Activated effector memory CD4-positive, alpha-beta T cell treated with anti-CD3 and anti-CD28 coated beads, Interleukin-2, amount 50 U/mL, for 16 hours (primary cell): ENCODE measurements at places on chromosomes 1 and 21.

DNA sequence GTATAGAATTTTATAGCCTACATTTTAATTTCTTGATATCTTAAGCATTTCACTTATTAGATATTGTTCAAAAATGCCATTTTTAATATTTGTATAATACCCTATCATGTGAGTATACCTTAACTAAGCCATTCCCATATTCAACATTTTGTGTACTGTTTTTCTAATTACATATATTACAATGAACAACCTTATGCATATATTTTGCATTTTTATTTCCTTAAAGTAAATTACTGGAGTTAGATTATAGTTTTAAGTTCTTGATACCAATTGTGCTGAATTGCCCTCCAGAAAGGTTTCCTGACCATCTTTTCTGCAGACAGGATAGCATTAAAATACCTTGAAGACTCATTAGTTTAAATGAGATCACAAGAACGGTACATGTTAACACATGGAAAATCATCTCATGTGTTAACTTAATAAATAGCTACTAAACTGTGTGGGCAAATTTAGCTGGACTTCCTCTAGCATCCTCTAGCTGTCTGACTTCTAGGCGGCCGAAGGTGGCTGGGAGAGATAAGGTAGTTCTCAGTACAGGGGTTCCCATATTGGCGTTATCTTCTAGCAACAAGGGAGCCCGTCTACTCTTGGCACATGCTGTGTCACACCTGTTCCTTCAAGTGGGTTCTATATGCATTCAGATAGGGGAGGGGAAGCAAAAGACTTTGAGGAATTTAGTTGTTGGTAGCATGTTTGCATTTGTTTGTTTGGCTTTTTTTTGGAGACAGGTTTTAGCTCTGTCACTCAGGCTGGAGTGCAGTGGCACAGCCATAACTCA, 8.9 kb downstream of the DCLRE1B start:
- no peak for DNase-seq

DNA sequence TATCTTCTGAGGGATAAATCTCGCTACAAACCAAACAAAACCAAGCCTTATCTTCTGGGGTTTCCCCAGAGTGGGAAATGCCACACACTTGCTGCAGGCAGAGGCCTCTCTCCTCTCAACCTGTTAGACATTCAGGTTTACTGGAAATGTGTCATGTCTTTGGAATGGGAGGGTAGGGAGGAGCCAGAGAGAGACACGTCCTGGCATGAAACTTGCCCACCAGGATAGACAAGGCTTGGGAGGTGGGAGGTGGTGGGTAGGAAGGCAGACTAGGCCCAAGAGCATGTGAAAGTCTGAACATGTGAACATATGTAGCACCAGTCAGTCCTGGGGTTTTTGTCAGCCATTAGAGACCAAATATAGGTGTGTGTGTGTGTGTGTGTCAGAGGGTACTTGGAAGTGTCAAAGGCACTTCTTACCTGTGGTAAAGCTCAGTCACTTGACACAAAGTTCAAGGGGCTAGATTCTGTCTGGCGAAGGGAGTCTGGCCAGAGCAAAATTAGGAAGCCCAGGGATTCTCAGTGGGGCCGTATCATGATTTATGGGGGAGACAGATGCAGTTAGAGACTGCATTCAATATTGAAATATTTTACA, 32.4 kb upstream of the PIGC start:
- DNase-seq: no peak

GRCh38 chr1:243447347-243447746, 191.5 kb downstream of the SDCCAG8 start:
- DNase-seq: no peak

- no peak for DNase-seq
These were observed 24.3 kb downstream of the USP48 start for GRCh38 chr1:21758614-21759013.

- DNase-seq: no peak
These were observed 108.6 kb downstream of the NTMT2 start for GRCh38 chr1:170254371-170254770.

DNA sequence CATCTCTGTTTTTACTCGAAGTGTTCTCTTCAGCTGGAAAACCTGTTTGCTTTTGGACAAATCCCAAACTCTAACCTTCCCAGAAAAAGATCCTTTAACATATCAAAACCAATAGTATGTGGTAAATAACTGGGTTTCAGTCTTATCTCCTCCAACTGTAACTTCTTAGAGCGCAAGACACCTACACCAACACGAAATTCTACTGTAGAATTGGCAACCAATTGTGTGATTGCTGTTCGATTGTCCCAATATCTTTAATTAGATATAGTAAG, 5.8 kb upstream of the MPZL1 start:
- no peak for DNase-seq

GRCh38 chr1:6686294-6686693, 15.3 kb downstream of the DNAJC11 start:
- no peak for DNase-seq

DNA sequence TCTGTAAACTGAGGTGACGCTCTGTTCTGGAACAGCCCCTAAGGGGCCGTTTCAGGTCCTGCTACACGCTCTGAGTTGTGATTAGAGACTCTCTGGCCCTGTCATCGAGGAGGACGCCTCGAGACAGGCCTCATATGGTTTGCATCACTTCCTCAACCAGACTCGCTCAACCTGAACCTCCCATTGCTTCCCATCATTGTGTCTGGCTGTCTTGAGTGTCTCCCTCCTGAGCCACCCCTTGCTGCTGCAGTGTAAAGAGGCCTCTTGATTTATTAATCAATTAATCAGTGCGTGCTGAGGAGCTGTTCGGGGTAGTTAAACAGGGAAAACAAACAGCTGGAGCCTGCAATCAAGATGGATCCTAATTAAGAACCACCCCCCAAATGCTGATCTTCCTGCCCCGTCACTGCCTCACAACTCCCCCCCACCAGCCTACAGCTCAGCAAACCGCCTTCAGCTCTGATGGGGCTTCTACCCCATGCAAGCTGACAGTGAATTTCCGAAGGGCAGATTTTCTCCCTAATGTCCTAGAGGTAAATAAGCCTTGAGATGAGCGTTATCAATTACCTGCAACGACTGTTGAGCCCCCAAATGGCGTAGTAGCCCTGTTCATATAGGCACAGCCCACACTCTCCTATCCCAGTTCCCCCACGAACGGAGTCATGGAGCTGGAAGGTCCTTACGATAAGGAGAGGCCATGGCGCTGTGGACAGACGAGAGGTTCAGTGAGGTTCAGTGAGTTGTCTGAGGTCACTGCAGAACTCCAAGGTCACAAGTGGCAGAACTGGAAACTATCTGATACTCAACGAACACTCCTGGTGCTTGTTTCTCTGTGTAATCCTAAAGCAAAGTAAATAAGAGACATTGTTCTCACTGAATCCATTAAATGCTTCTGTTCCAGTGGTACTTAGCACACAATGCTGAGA, 210.6 kb downstream of the KIF26B start:
- DNase-seq: no peak

- DNase-seq: no peak
These were observed 36.6 kb downstream of the GJA5 start for GRCh38 chr1:147723691-147724323.

DNA sequence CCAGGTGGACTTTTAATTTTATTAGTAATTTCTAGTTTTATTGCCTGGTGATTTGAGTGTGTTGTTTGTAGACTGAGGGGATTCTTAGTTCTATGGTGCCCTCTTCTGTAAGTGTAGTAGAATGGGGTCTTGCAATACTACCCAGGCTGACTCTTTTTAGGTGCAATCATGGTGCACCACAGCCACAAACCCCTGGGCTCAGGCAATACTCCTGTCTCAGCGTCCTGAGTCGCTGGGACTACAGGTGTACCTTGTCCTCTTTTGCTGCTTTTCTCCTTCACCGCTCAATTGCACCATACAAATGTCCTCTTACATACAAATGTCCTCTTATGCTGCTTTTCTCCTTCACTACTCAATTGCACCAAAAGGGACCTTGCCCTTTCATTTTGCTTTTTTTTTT, 43.1 kb downstream of the SCP2 start:
- no peak for DNase-seq

GRCh38 chr1:202058001-202058908, 47.9 kb downstream of the ELF3 start:
- no peak for DNase-seq

DNA sequence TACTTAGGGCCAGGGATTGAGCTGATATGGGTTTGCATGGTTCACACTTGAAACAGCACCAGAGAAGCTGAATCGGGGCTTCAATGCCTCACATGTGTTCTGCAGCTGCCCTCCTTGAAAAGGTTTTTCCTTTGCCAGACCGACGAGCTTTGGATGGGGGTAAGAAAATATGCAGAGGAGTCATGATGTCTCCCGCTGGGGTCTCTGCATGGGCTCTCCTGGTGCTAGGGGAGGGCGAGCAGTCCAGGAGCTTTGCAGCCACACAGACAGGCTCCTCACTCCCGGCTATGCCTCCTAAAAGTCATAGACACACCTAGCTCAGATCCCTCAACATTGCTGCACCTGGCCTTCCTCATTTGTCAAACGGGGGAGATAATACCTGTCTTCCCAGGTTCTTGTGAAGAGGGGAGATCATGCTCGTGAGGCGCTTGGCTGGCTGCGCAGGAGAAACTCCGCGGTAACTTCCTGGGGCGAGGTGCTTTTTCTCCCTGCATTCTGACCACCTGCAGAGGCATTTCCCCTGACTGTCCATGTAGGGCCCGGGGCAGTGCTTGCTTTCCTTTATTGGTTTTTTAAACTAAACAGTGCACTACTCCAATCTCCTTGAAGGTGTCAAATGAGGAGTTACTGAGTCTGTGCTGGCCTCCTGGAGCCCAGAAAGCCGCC, 112.4 kb downstream of the PLXNA2 start:
- DNase-seq: no peak

GRCh38 chr1:151815716-151816327, 10.6 kb upstream of the LINGO4 start:
- peak; percentile 79 for DNase-seq
